ENCODE measurements at places on chromosomes 7 and 10.

DNA sequence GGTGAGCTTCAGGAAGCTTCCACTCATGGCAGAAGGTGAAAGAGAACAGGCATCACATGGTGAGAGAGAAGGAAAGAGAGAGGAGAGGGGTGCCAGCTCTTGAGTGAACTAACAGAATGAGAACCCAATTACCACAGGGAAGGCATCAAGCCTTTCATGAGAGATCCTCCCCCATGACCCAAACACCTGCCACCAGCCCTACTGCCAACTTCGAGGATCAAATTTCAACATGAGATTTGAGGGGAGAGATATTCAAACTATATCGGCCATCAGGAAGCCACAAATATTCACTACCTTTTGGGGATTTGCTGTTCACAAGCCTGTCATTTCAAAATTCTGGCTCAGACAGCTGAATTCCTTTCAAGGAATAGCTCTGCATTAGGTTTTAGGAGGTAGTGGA lies 39.9 kb upstream of the SMNDC1 start:
- no peak for DNase-seq

DNA sequence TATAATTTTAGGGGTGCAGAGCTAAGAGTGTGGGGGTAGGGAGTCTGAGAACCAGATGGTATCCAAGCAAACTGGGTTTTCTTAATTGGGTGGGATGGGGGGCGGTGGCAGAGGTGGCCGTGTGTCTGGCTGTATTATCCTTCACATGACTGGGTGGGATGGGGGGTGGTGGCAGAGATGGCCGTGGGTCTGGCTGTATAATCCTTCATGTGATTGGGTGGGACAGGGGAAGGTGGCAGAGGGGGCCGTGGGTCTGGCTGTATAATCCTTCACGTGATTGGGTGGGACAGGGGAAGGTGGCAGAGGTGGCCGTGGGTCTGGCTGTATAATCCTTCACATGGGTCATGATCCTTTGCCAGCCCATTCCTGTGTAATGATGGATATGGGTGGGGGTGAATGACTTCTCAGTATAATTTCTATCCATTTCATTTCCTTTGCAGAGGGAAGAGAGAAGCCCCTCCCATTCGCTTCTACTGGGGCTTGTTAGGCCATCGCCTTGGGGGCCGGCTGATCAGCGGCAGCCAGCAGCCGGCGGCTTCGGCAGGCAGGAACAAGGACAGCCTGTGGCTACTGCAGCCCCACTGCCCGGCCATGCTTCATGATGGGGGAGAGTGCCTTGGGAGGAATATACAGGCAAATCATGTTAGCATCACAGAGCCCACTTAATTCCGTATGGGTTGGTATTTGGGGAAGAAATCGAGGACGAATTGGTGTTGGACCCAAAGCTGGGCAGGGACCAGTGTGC lies 179.6 kb upstream of the MKI67 start:
- DNase-seq: no peak

DNA sequence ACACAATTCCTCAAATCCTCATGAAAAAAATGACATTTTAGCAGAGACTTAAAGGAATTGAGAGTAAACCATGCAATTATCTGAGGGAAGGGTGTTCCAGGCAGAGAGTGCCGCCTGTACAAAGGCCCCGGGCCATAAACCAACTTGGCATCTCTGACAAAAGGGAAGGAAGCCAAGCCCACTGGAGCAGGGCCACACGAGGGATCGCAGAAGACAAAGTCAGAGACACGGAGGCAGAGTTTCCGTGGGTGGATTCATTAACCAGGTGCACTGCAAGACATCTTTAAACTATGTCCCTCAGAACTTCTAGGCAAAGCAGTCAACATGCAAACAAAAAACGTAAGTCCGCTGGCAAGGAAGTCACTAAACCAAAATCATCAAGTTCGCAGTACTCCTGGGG lies 92.0 kb downstream of the SFMBT2 start:
- DNase-seq: no peak

GRCh38 chr10:28300027-28300426 lies 2.8 kb downstream of the MPP7 start:
- DNase-seq: no peak

DNA sequence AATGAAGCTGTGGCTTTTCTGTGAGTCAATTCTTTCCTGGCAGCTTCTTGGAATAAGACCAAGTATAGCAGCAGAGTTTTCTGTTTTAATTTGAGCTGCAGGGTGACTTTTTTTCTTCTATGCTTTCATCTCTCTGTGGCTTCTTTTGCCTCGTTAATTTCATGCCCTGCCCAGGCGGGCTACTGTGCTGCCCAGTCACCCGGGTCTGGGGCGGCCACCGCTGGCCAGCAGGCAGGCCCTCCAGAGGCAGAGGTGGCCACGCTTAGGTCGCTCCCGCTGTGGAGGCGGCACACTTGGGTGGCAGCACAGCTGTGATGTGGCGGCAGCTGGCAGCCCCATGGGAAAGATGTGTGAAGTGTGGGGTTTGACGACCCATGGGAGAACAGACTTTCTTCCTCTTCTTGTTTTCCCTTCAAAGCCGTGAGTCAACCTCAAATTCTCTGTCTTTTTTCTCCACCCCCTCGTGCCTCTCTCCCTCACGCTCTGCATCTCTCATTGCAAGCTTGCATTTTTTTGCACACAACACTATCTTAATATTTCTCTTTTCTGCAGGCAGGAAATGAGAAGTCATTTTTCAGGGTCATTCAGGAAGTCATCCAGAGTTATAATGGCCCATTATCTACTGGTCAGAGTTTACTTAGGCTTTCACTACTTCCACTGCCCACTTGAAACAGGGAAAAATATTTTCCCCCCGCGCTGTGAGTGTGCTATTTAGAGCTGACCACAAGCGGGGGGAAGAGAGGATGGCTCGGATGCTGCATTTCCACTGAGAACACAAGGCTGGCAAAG lies 67.8 kb downstream of the EGFR start:
- no peak for DNase-seq

DNA sequence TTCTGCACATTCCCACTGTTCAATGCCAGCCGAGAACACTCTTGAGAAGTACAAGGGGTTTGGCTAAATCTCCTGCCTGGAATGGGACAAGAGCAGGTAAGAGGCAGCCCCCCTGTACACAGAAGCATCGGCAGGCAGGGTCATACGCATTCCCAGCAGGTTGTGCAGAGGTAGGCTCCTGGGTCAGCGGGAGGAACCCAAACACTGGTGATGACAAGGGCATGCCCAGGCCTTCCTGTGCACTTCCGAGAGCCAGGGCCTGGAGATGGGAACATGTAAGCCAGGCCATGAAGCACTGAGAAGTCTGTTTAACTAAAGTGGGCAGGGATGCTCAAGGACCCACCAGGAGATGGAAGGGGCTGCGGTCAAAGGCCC lies 130.3 kb upstream of the CHST15 start:
- no peak for DNase-seq

DNA sequence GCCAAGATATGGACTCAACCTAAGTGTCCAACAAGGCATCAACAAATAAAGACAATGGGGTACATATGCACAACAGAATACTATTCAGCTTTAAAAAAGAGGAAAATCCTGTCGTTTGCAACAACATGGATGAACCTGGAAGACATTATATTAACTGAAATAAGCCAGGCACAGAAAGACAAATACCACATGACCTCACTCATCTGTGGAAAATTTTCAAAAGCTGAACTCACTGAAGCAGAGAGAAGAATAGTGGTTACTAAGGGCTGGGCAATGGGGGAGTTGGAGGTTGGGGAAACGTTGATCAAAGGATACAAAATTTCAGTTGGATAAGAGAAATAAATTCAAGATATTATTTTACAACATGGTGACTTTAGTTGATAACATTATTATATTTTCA lies 221.4 kb upstream of the PITRM1 start:
- DNase-seq: no peak

DNA sequence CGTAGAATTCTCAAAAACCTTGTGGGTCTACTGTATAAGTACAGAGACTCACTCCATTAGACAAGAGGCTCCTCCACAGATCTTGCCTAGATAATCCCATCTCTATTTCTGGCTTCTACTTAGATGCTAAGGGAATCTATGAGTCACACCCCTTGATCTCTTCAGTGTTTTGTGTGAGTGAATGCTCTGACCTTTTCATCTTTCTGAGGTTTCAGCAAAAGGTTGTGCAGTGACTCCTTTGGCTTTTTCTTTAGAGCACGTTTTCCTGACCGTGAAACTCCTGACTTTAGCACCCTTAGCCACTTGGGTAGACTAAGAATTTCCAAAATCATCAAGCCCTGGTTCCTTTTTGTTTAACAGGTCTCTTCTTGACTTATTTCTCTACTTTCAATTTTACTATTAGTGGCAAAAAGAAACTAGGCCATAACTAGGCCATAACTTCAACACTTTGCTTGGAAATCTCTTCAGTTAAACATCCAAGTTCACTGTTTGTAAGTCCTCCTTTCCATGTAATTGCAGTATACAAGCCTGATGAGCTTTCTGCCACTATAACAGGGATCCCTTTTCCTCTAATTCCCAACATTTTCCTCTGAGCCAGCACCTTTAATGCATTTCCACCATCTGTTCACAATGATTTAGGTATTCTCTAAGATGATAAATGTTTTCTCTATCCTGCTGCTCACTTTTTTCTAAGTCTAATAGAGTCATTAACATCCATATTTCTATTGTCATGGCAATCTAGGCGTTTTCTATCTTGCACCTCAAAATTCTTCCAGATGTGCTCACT lies 19.4 kb downstream of the COPG2 start:
- no peak for DNase-seq

- DNase-seq: no peak
These were observed 220.0 kb upstream of the TCERG1L start for GRCh38 chr10:131531265-131532190.

DNA sequence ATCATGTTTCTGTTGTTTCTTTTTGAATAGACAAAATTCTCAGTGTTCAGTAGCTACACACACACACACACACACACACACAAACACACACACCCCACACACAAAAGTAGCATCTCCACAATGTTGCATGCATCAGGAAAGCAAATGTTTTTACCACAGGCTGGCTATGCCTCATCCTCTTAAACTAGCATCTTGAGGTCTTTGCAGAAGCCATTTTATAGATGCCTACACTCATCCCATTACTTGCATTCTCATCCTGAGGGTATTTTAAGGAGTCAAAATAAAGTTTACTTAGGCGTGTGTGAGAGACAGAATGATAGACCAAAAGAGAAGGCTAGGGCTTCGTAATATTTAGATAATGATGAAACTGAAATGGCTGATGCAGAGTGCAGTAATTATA lies 7.9 kb upstream of the INHBA start:
- no peak for DNase-seq

- no peak for DNase-seq
These were observed 344.7 kb downstream of the NEBL start for GRCh38 chr10:20552382-20552781.

DNA sequence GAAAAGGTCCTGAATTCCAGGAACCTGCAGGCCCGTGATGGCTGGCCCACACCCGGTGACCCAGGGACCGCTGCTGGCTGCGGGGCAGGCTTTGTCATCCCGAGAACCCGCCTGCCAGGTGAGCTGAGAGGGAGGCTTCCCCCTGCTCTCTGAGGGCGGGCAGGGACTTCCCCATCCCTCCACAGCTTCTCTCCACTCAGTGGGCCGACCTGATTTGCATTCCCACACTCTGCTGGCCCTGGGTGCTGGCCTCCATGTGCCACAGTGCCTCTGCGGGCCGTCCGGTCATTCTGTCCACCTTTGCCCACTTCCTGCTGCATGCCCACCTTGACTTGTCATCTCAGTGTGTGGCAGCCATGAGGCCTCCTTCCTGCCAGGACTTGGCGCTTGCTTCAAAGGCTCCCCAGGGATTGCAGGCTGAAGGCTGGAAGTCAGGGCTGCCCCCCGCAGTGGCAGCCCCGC lies 35.3 kb downstream of the PALD1 start:
- DNase-seq: no peak

DNA sequence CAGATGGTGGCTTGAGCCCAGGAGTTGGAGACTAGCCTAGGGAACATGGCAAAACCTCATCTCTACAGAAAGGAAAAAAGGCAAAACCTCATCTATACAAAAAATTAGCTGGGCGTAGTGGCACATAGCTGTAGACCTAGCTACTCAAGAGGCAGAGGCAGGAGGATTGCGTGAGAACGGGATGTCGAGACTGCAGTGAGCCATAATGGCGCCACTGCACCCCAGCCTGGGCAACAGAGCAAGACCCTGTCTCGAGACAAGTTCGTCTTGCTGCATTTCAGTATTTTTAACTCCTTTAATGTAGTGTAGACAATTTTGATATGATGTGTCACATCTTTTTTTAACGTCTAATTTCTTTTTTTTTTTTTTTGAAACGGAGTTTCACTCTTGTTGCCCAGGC lies 31.4 kb upstream of the KMT2C start:
- no peak for DNase-seq

DNA sequence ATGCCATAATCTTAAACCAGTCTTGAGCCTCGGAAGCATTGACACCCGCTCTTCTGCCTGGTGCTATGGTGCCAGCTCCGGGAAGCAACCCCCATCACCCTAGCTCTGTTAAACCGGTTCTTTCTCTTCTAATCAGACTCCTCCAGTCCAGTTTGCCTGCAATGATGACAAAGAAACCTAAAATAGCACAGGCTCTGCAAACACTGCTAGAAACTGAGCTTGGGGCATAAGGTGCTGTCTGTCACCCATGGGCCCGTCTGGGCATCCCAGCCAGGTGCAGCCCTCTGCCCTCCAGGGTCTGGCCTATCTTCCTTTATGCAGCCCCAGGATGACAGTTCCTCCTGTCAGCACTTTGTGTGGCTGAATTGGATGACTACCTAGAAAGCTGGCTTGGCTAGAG lies 14.2 kb upstream of the CAMK2G start:
- DNase-seq: no peak

- DNase-seq: no peak
These were observed 76.2 kb downstream of the TET1 start for GRCh38 chr10:68636335-68636734.

DNA sequence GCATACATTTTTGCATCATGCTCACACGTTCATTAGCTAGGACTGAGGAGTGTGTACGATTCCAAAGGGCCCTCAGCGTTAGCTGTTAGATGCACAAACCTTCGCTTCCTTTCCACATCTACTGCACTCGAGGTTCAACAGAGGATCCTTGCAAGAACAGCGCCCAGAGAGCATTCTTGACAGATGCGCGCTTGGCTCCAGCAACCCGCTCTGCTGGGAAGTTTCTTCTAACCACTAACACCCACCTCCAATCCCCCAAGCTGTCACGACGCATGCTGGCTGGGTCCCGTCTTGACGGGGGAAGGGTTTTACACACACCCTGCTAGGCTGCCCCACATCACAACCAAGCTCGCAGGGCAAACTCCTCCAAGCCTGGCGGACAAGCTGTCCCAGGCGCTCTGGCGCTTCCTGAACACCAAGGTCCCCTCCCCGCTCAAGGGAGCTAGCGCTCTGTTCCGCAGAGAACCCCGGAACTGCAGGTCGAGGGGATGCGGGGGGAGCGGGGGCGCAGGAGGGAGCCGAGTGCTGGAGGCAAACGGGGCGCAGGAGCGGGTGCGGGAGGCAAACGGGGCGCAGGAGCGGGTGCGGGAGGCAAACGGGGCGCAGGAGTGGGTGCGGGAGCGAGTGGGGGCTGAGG lies 653 bp upstream of the ADRB1 start:
- DNase-seq: peak; percentile 14

- DNase-seq: no peak
These were observed 255.7 kb upstream of the MKLN1 start for GRCh38 chr7:131071786-131072504.

GRCh38 chr7:155365146-155365874 lies 67.6 kb downstream of the INSIG1 start:
- DNase-seq: no peak

All from progenitor cell of endocrine pancreas (in vitro differentiated cells).